Stimulated activated CD4-positive, alpha-beta T cell treated with anti-CD3 and anti-CD28 coated beads, TNF-alpha, amount 100 ng/mL, for 4 hours (primary cell): ENCODE measurements at places on chromosomes 4 and X.

DNA sequence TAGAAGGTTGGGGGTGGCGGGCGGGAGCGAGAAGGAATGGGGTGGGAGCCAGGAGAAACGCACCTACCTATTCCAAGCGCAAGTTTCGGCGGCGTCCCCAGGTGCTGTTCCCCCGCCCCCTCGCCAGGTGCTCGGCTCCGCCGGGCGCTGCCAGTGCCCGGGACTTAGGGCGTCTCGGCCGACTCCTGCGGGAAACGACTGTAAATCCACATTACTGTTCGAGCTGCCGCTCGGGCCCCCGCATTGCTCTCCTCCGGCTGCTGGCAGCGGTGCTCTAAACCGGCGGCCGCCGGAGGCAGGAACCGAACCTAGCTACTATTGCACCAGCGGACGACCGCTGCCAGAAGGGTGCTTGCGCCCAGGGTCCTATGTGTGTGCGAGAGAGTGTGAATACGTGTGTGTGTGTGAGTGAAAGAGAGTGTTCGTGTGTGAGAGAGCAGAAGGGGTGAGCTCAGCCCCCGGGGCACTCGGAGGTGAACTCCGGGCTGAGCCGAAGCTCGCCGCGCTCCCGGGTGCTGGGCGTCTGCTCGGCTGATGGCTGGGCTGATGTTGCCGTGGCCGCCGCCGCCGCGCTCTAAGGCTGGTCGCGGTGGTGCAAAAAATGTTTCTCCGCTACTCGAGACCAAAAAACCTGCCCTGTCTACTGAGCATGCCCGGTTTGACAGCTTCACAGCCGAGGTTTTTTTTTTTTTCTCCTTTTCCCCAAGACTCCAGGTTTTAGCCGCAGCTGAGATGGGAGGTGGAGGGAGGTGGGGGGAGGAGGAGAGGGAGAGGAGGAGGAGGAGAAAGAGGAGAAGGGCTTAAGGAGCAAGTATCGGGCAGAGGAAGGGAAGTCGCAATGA lies 115.7 kb upstream of the TEX13C start:
- no peak for DNase-seq

DNA sequence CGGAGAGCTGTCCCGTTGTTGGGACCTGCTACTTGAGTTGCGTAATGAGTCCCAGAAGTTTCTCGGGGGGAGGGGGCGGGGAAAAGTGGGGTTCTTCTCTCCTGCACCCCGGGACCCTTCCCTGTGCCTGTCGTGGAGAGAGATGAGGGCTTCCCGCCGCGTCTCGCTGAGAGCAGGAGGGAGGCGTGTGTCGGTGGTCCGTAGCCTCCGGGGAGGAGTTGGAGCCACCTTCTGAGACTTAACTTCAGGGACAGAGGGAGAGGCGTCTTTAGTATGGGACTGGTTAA lies 698 bp downstream of the AFF1 start:
- no peak for DNase-seq

- no peak for DNase-seq
Observed at GRCh38 chrX:108735679-108736508, 469 bp downstream of the IRS4 start.

DNA sequence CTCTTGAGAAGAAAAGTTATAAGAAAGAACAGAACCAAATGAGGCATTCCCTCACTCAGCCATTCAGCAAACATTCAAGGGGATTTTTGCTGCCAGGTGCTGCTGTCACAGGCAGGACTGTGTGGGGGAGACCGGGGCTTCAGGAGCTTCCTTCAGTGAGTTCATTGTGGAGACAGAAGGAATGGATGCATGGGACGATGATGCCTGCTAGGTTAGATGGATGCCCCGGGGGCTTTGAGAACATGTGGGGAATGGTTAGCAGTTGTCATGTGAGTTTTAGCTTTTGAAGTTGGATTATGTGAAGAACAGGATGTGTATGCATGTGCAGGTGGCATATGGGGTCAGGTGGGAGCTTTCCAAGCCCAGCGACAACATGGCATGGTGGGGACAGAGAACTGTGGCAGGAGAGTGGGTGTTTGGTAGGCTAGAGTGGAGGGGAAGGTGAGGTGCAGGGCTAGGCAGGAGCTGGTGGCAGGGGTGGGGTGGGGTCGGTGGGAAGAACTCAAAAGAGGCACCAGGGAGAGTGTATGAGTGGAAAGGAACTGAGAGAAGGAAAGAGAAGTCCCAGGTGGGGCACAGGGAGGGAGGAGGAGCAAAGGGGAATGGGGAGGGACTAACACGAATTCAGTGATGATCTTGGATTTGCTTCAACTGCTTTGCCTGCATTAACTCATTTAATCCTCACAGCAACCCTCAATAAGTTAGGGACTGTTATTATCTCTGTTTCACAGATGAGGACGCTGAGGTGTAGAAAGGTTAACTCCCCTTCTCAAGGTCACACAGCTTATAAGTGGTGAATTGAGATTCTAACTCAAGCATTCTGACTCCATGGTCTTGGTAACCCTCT lies 8.4 kb downstream of the DCUN1D4 start:
- no peak for DNase-seq

DNA sequence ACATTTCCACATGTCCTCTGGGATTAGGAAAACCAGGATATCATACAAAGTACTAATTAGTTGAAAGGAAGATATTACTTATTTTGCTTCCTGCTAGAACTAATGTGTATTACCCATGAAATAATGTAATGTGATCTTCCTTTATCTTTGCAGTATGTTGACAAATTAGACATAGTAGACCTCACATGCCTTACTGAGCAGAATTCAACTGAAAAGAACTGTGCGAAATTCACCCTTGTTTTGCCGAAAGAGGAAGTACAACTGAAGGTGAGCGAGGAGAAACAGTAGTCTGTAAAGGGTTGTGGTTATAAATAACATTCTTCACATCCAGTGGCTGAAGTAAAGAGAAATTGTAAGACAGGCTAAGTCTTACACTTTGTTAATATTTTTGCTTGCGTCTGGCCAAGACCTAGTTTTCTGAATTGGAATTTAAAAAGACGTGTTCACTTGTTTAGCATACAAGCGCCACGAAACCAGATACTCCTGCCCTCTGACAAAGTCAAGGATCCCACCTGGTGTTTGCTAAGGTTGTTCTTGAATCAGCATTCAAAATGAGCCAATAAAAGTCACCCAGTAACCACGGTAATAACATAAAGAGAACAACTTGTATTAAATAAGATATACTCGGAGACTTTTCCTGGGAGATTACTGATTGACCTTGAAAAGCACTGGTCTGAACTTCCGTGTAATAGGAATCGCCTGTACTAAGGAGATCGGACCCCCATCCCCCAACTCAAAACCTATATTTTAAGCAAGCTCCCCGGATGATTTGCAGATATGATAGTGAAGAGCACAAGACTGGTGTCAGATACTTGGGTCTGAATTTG lies 16.9 kb downstream of the STAP1 start:
- DNase-seq, result no peak

DNA sequence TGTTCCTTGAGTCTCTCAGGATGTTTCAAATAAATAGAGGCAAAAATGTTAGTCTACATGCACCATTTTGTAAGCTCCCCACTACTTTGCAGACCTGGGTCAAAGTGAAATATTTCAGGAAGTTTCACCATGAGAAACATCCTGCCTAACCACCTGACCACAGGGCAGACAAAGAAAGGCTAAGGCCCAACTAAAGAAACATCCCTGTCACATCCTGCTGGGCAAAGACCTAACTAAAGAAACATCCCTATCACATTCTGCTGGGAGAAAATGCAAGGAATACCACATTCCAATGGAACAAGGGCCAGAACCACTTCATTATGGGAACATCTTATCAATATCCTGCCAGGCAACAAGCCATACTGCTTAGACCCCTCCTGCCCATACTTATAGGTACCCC lies 1303.4 kb downstream of the TECRL start:
- no peak for DNase-seq

DNA sequence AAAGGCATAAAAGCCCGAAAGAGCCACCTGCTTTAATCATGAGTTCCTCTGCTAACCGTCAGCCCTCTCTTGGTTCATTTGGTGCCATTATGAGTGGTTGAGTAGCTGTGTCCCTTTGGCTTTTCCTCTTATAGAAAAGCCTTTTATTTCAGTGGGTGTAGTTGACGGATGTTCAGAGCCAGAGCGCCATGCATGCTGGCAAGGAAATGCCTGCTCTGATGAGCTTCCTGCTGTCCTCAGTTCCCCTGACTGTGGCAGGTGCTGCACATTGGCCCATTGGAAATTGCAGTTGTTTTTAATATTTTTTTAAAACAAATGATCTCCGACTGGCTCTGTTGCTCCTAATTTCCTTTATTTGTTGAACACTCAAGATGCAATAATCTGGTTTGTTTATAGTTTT lies 77.3 kb upstream of the LIMCH1 start:
- DNase-seq, result no peak

GRCh38 chr4:81491943-81492342 lies 20.2 kb upstream of the RASGEF1B start:
- no peak for DNase-seq

DNA sequence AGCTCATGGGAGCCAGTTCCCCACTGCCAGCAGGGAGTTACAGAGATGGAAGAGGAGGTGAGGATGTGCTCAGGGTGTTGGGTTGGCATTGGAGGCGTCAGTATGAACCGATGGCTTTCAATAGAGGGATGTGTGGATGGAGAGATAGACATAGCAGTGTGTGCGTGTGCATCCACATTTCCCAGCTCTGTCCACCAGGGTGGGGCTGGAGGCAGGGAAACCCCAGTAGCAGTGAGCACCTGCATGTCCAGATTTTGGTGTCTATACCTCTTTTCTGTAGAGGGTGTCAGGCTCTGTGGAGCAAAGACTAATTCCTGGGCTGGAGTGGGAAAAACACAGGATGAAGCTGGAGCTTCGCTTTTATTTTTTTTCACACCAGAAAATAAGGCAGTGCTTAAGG lies 37.2 kb upstream of the HGFAC start:
- DNase-seq, result no peak

DNA sequence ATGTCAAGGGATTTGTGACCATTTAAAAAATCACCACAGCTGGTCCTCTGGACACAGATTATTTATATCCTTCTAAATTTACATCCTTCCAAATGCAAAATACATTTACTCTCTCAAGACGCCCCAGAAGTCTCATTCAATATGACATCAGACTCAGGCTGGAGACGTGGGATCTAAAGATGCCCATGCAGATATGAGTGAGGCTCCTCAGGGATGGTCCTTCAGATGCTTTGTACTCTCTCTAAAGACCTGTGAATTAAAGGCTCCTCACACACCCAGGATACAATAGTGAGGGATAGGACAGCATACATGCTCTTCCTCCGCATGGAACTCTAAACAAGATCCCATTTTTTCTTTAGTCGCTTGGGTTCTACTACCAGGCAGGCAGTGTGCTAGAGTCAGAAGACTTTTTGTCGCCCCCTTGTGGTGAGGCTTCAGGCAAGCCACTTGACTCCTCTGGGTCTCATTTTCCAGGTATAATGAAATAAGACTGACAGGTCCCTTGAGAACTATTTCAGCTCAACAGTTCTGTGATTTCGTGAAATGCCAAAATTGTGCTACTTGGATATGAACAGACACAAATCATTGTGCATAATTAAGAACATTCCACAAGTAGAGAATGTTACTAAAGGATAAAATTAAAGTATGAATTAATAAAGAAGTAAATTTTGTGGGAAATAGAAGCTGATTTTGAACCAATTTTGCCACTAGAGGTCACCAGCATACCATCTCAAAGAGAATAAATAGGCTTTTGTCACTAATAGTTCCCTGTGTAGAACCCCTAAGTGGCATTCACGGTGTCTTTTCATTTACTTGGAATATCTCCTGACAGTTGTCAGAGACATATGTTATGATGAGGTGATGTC lies 13.7 kb upstream of the SCOC start:
- DNase-seq, result peak; percentile 70

DNA sequence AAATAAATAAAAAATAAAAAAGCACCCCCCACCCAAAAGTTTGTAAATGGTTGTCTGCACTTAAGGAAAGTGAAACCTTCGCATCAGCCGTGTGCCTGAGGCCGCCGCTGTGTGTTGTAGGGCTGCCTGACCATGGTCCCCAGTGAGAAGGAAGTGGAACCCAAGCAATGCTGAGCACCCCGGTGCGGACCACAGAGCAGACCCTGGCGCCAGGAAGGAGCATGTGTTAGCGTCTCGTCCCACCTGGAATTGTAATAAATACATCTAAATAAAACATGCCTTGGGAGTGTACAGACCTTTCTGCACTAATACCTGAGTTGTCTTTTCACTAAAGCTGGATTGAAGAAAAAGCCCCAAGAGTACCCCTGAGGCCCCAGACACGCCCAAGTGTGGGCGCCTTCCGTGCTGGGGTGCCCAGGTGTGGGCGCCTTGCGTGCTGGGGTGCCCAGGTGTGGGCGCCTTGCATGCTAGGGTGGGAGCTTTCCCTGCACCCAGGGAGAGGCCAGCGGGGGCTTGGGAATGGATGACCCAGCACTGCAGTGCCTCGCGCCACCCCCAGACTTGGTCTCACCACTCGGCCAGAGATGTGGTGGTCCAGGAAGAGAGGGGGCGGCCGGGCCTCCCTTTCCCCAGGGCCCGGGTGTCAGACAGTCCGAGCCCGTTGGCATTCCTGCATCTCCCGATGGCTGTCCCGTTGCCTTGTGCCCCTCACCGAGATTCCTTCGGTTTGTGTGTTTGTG lies 33.7 kb downstream of the HTT-AS start:
- no peak for DNase-seq

DNA sequence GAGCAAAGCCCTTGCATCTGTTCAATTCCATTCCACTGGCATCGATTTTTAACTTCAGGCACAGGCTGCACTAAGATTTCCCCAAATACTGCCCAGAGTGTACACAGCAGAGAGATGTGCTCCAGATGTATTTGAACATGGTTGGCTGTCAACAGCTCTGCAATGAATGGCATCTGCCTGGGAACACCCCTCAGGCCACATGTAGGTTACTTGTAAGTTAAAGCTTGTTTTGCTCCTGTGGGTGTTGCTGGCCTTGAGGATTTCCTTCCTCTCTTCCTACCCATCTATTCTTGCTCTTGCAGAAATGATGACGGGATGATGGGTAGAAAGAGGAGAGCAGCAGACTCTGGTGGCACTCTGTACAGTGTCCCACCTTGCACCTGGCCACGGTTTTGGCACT lies 69.3 kb upstream of the HELT start:
- no peak for DNase-seq

- DNase-seq, result no peak
Observed at GRCh38 chrX:8455557-8455956, 9.1 kb upstream of the VCX3B start.

- DNase-seq, result no peak
Observed at GRCh38 chr4:3037957-3038461, 36.3 kb downstream of the HTT-AS start.

- DNase-seq, result no peak
Observed at GRCh38 chrX:7119950-7120877, 27.3 kb upstream of the STS start.

GRCh38 chrX:34734383-34734782 lies 77.3 kb upstream of the TMEM47 start:
- DNase-seq, result no peak

DNA sequence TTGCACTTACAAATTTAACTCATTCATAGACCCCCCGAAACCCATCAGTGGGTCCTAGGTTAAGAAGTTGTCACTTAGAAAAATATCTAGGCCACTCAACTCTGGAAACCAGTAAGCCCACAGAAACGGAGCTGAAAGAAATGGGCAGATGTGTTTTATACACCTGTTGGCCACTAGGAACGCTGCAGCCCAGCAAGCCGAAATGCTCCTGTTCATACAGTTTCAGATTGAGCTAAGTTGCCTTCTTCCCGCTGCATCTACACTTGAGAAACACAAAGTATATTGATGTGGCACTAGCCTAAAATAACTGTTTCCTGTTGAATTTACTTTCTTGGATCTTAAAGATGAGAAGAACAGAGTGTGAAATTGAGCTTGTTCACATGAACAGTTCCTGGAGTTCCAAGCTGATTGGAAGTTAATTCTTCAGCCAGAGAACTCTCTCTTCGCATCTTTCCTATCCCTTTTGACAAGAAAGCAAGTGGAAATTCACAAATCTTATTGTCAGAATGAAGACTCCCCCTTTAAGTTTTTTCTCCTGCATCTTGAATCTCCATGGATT lies 174.1 kb downstream of the RBMX2 start:
- no peak for DNase-seq
